Femur (tissue), 1 donor: ENCODE measurements at places on chromosomes 6 and 20.

DNA sequence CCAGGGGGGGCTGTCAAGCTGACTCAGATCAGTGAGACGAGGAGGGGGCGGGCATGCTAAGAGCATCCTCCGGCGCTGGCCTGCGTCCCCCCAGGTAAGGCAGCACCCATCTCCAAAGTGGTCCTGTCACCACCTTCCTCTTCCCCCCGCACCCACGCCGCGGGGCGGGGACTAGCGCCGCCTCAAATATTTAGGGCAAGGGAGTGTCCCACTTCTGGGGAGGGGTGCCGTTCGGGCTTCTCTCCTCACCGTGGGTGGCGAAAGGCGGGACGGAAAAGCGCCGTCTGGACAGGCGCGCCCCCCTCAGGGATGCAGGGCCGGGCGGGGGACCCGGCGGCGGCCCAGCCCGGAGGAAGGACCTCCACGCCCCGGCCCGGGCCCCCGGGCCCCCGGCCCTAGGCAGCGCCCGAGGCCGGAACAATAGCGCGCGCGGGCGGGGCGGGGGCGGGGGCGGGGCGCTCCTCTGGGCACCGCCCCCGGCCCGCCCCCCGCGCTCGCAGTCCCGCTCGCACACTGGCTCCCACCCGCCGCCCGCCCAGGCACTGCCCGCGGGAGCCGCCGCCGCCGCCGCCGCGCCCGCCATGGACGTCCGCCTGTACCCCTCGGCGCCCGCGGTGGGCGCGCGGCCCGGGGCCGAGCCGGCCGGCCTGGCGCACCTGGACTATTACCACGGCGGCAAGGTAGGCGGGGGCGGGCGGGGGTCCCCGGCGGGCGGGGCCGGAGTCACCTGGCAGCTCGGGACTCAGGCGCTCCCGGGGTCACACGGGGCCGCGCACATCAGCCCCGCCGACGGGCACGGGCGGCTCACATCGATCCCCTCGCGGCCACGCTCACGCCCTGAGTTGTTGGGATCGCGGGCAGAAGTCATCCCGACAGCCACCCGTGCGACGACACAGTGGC is at the start of gene TOX2:
TSS of gene TOX2 (plus strand) at position 542 of the 900 bp plus-strand sequence. CDS start at position 582, 40 bp downstream.
- DNase-seq = peak; percentile 40

GRCh38 chr6:75791881-75792280 is 42.8 kb downstream of the MYO6 start:
- DNase-seq = no peak

DNA sequence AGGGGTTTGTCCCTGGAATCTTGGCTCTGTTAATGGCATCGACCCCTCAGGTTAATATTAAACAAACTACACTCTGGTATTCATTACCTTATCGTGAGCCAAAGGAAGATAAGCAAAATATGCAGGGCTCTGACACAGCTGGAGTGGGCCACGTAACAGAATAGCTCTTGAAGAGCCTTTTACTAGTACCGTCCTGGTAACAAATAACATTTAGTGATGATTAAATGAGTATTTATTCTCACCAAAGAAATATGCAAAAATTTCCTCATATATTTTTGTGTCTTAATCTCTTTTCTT is 20.1 kb upstream of the UTRN start:
- no peak for DNase-seq

- no peak for DNase-seq
Observed at GRCh38 chr6:35071347-35071994, 69.7 kb downstream of the TCP11 start.

DNA sequence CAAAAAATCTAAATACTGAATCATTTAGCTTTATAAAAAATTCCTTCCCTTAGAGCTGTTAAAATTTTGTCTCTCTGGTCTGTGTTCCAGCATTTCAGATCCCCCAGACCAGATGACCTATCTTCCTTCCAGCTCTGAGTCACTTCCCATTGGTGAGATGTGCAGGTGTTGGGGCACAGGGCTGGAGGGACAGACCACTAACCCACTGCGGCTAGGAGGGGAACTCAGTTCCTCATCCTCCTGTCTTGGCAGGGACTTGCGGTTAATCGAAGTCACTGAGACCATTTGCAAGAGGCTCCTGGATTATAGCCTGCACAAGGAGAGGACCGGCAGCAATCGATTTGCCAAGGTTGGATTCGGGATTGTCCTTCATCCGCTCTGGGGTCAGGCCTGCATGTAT is 6.0 kb downstream of the CNPY3 start:
- DNase-seq = no peak

DNA sequence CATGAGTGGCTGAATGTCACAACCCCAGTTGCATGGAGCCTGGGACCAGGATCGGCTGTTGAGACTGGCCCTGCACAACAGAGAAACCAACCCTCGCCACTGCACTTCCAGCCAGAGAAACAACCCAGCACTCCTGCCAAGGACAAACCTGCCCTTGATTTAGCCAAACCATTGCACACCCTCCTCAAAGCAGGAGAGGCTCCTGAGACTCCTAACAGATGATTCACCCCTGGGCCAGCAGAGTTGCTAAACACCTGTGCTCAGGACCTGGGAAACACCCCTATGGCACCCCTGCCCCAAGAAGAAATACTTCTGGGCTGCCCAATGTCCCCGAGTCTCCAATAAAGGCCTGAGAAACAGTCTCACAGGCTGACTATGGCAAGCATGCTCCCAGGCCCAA is 17.8 kb downstream of the WDR27 start:
- DNase-seq = no peak

- no peak for DNase-seq
Observed at GRCh38 chr20:63557481-63557891, 3.5 kb downstream of the FNDC11 start.

DNA sequence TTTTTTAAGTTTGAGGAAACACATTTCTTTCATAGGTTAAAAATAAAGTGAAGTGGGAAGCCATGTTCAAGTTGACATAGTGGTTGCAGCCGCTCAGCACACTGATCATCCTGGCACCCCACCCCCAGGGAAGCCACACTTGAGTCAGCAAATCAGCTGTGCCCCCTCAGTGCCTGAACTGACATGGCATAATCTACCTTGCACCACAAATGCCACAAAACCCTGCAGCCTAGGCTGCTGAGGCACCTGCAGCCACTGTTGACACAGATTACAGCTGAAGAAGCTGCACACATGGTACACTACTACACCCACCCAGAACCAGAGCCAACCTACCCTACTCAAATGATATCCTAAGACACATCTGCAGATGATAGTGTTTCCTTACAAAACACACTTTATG is 77.5 kb upstream of the RIMS1 start:
- no peak for DNase-seq

GRCh38 chr6:143747347-143747842 is 69.6 kb downstream of the PHACTR2 start:
- DNase-seq = no peak

GRCh38 chr6:125792172-125792571 is 1.4 kb downstream of the NCOA7 start:
- DNase-seq = no peak

DNA sequence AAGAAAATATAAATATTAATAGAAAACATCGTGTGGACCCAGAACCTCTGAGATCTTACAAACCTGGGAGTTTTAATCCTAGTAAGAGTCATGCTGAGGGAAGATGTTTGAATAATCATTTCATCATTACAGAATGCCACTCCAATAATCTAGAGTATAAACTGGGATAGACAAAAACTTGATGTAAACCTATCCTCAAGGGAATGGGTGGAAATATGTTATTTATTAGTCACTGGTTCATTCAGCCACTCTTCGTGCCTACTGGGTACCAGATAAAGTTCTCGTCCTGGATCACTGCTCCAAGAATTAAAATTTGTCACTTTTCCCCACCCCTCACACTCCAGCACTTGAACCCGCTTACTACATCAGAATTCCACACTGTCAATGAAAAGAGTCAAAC is 7.7 kb downstream of the HLA-B start:
- no peak for DNase-seq

DNA sequence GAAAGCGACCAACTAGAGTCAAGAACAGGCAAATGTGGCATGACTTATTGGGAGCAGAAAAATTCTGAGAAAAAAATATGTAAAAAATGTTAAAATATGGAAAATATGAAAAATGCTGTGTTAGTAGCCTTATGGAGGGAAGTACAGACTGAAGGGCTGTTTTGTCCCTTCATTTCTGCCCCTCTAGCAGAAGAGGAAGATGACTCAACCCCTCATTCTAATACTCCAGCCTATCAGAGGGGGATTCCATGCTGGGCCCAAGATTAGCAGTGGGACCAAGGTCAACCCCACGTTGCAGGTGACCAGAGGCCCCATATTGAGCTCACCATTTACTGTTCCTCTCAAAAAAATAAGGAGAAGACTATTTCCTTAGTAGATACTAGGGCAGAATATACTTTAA is 8.4 kb downstream of the MUC21 start:
- no peak for DNase-seq

DNA sequence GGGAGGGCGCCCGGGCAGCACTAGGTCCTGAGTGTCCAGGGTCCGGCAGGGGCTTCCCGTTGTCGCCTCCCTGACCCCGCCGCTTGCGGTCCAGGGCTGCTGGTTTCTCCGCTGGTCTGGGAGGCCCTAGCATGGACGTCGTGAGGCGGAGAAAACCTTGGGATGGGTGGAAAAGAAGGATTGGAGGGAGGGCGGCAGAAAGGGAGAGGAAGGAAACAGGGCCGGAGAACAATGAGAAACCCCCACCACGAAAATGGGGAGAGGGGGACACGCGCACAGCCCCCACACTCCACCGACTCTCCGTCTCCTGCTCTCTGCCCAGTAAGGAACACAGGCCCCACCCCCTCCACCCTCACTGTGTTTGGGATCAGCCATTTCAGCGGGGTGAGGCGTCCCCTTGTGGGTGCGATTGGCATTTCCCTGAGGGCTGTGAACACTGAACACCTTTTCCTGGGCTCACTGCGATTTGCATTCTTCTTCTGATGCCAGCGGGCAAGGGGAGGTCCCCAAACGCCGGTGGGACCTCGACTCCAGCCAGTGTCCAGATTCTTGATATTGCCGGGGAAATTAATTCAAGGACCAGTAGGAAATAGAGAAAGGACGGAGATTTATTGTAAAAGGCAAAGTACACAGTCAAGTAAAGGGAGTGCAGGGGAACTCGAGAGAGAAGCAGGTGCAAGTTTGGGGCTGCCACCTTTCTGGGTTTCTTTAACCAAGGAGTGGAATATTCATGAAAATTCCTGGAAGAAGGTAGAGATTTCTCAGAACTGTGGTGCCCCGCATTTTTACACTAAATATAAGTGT is 3.3 kb upstream of the RAET1G start:
- DNase-seq = peak; percentile 89
